ENCODE measurements at places on chromosomes 1 and 21.

GRCh38 chr1:24418898-24419628 lies 3.5 kb downstream of the NIPAL3 start:
- DNase-seq: no peak

DNA sequence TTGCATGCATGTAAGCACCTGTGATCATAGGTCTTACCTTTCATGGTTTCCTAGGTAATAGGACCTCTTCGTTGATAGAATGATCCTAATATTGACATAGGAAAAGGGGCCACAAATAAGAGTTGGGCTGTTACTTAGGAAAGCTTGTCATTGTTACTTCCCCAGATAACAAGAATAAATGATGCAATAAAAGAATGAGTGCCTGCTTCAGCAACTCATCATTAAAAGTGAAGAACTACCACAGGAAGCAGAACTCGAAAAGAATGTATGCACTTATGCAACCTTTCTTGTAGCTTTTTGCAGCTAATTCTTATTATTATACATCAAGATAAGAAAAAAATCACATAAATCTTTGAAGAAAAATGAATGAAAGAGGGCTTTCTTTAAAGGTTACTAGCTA lies 548.6 kb downstream of the LTN1 start:
- no peak for DNase-seq

GRCh38 chr1:41464885-41465284 lies 19.6 kb downstream of the EDN2 start:
- no peak for DNase-seq

- DNase-seq: no peak
These were observed 51.0 kb downstream of the RAB3GAP2 start for GRCh38 chr1:220221269-220221668.

- no peak for DNase-seq
These were observed 238.7 kb upstream of the SNX7 start for GRCh38 chr1:98422816-98423215.

DNA sequence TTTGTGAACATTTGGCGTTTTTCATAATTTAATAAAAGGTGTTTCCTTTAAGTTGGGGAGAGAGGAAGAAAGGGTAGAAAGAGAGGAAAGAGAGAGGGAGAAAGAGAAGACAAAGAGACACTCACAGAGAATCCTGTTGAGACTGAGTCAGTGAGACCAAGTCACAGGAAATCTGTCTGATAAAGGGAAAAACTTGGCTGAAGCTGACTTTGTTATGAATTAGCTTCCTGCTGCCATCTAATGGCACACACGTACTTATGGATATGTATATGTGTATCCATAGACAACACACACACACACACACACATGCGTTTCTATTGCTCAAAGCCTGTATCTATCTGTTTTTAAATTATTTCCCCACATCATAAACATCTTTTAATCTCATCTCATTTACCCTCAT lies 42.5 kb upstream of the DISC1 start:
- DNase-seq: no peak

DNA sequence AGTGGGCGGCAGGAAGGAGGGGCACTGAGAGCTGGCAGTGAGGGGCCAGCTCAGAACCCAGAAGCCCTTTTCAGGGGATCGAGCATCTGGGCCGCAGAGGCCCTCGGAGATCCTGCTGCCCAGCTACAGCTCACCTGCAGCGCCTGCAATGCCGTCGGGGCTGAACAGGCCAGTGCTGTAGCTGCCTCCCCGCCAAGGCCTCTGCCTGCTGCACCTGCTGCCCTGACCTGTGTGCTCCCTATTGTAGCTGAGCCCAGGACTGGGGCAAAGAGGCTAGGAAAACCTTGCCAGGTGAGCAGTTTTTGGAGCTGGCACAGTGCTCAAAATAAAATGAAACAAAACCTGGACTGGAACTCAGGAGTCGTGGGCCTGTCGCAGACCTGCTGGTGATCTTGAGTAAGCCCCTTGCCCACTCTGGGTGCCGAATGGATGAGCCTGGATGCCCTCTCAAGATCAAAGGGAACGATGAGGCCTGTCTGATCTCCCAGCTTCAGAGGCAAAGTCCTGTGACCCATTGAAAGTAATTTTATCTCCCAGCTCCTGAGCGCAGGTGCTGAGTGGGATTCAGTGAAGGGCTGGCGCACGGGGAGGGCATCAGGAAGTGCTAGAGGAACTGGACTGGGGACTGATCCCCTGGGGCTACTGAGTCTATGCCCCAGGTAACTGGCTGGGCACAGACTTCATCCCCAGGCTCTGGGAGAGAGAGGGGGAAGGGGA lies 154.6 kb downstream of the FOXD2 start:
- DNase-seq: no peak

DNA sequence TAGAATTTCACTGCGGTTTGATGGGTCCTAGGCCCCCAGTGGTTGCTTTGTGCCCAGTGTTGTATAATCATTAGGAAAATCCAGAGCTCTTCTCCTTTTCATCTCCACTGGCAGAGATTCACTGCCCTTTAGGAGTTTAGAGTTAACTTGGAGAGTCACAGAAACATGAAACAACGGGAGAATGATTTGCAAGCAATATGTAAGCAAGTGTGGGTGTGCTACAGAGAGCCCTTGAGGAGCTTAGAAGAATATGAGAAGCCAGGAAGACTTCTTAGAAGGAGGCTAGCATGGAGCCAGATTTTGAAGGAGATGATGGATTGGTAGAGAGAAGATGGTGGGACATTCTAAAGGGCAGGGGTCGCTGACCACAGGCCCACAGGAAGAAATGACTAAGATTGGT lies 327.3 kb downstream of the ZNF326 start:
- no peak for DNase-seq

All from activated CD8-positive, alpha-beta memory T cell treated with anti-CD3 and anti-CD28 coated beads for 1 hour (primary cell).